ENCODE measurements at places on chromosomes 3 and 15.

DNA sequence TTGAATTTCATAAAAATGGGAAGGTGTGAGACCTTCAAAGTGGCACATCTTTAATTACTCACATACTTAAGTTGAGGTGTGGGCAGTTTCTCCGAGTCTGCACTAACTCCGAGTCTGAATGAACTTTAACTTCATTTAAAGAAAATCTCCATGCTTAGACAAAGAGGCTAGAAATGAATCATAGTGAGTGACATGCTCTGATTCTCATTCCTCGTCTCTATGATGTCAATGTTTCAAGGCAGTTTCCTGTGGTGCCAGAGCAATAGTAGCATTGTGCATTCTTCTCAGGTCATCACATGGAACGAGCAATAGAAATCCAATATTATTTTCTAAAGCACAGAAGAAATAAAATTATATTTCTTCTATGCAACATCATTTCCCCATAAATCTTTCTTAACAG, 224.8 kb downstream of the KCNMB2 start:
- no peak for DNase-seq

DNA sequence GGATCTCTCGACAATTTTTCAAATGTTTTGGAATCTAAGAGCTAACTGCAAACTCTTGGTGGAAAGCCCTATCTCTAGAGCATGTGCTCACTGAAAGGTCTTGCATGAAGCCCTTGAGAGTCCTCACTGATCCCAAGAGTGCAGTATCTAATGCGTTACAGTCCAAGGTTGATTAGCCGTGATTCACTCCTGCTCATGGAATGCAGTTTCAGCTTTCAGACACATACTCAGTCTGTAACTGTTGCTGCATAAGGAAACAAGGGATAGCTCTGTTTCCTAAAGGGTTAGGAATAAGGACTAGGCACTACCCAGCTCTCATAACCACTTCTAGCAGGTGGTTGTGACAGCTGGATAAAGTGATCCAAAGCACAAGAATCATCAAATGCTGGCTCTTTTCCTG, 687.4 kb upstream of the CFAP20DC start:
- no peak for DNase-seq

DNA sequence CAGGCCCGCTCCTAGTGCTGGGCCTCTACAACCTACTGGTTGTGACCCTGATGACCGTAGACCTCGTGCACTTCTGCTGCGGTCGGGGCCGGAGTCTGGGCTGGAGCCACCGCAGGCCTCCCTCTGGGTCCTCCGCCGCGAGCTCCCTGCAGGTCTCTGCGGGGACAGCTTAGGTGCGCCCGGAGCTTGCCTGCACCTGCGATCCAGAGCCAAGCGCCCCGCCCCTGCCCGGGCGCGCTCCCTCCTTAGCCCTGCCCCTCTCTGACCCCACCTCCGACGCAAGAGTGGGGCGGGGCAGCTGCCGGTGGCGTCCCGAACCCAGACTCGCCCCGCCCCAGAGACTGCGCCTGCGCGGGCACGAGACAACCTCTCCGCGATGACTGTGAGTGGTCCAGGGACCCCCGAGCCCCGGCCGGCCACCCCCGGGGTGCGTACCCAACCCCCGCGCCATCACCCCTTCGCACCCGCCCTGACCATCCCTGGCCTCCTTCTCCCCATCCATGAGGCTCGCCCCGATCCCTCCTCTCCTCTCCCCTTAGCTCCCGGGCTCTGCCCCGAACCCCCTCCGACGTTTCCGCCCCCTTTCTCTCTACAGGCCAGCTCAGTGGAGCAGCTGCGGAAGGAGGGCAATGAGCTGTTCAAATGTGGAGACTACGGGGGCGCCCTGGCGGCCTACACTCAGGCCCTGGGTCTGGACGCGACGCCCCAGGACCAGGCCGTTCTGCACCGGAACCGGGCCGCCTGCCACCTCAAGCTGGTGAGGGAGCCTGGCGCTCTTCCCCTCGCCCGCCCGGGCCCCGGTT, at the start of gene UNC45A:
UNC45A (plus strand) TSS at position 337 of the 803 bp plus-strand sequence; CDS start at position 377, 40 bp downstream.
- DNase-seq: peak; percentile 67

GRCh38 chr3:27194861-27195483, 174.2 kb downstream of the NEK10 start:
- no peak for DNase-seq

- DNase-seq: no peak
These were observed 555.9 kb downstream of the IGSF11 start for GRCh38 chr3:118478706-118479276.

- no peak for DNase-seq
These were observed 68.6 kb upstream of the TPRG1 start for GRCh38 chr3:189103208-189103607.

GRCh38 chr3:150278195-150278594, 129.9 kb upstream of the TSC22D2 start:
- no peak for DNase-seq

GRCh38 chr3:193929373-193929772, 206.6 kb upstream of the HES1 start:
- DNase-seq: no peak

- no peak for DNase-seq
These were observed 913 bp downstream of the FAM174B start for GRCh38 chr15:92654662-92655061.

DNA sequence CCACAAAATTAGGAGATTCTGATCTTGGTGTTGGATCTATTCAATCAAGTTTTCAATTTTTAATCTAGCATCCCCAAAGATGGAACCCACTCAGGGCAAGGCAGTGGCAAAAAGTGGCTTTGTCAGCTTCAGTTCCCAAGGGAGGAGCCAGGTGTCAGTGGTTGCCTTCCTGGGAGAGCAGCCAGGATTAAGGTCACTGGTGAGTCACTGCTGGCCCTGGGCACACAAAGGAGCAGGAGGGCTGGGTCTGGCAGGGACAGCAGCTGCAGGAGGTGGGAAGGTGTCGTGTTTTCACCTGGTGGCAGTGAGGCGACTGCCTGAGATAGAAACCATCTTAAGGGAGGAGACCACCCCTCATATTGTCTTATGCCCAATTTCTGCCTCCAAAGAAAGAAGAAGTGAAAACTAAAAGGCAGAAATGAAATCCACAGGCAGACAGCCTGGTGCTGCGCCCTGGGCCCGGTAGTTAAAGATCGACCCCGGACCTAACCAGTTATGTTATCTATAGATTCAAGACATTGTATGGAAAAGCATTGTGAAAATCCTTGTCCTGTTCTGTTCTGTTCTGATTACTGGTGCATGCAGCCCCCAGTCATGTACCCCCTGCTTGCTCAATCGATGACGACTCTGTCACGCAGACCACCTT, 5.9 kb upstream of the KLHL25 start:
- DNase-seq: peak; percentile 33

DNA sequence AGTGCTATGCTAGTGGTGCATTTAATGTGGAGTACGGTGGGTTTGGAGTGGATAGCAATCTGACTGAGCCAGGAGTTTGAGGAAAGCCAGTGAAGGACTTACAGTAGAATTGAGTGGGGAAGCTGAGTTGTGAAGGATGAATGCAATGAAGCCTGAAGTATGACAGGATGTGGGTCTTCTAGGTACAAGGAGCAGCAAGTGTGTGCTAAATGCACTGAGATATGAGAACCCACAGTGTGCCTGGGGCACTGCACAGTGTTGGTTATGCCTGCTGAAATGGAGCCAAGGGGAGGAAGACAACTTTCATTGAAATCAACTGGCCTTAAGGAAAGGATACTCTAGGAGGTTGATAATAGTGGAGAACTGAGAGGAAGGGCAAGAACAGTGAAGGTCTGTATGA, 105.5 kb upstream of the MRPL3 start:
- DNase-seq: no peak

GRCh38 chr3:117602058-117602644, 892.6 kb downstream of the TUSC7 start:
- DNase-seq: peak; percentile 22

GRCh38 chr15:97841558-97841957, 118.9 kb upstream of the ARRDC4 start:
- no peak for DNase-seq

DNA sequence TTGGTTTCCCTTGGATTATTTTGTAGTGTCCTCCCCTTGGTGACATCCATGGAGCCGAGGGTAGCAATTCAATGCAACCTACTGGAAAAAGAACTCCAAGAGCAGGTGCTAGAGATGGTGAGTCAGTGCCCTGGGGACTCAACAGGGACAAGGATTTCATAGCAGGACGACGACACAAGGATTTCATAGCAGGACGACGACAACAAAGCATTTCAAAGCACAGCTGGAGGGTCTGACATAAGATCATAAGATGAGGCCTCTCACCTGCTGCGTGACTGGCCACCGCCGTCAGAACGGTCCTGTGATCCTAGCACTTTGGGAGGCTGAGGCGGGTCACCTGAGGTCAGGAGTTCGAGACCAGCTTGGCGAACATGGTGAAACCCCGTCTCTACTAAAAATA, 22.5 kb downstream of the NRROS start:
- no peak for DNase-seq

GRCh38 chr15:79282371-79283251, at the start of gene ANKRD34C:
TSS of gene ANKRD34C (plus strand) at chr15:79282722. CDS start at chr15:79293285, 10,563 bp downstream.
- no peak for DNase-seq

DNA sequence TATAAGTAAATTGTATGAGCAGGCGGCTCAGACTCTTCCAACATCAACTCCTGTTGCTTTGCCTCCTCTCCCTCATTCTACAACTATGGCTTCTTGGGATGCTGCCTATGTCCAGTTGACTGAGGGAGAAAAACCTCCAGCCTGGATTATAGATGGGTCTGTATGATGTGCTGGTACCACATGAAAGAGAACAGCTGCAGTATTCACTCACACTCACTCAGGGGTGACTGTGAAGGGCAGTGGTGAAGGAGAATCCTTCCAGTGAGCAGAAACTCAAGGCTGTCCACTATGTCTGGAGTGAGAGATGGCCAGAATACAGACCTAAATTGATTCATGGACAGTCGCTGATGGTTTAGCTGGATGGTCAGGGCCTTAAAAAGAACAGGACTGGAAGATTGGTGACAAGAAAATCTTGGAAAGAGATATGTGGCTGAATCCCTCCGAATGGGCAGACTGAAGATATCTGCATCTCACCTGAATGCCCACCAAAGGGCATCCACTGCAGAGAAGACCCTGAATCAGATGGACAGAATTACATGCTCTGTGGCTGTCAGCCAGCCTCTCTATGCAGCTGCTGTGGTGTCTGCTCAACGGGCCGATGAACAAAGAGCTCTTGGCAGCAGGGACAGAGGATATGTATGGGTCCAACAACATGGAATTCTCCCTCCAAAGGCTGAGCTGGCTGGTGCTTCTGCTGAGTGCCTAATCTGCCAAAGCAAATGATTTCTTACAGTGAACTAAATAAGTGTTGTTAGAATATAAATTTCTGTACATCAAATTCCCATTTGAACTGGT, 1.9 kb upstream of the BCL2L10 start:
- DNase-seq: no peak

DNA sequence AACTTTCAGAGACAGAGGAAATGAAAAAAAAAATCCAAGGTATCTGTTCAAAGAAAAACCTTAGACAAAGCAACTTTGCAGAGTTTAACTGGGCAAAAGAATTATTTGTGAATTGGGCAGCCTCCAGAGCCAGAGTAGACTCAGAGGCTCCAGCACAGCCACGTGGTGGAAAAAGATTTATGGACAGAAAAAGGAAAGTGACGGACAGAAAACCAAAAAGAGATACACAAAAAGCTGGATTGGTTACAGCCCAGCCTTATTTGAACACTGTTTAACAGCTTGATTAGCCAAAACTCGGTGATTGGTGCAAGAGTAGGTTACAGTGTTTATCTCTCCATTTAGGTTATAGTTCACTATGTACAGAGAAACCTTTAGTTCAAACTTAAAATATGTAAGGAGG, 23.7 kb upstream of the GPD1L start:
- no peak for DNase-seq

- DNase-seq: no peak
These were observed 31.9 kb upstream of the ZNF280D start for GRCh38 chr15:56765251-56765650.

- DNase-seq: no peak
These were observed 72.0 kb downstream of the TFG start for GRCh38 chr3:100781301-100781700.

DNA sequence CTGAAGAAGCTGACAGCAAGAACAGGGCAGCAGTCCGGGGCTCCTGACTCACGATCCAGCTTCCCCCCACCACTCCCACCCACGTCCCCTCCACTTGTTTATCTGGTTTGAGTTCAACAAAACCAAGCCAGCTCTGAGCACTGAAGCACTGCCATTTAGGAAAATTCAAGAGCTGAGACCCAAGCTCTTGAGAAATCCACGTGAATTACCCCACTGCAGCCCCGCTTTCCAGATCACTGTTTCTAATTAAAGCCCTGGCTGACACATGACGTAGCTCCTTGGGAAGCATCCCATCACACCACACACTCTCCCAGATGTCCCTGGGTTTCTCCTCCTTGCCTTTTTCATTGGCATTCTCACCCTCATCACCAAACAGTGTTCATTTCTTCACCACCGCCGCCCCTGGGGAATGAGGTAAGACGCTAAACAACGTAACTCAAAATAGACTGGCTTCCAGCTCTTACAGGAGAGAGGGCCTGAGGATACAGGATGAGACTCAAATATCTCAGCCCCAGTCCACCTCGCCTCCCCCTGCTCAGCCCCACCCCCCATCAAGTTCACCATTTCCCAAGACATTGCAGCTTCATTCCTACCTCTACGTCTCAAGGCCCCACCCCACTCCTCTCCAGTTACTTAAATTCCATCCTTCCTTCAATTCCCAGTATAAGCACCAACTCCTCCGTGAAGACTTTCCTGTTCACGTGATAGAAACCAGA, 95.4 kb downstream of the SRGAP3 start:
- no peak for DNase-seq

DNA sequence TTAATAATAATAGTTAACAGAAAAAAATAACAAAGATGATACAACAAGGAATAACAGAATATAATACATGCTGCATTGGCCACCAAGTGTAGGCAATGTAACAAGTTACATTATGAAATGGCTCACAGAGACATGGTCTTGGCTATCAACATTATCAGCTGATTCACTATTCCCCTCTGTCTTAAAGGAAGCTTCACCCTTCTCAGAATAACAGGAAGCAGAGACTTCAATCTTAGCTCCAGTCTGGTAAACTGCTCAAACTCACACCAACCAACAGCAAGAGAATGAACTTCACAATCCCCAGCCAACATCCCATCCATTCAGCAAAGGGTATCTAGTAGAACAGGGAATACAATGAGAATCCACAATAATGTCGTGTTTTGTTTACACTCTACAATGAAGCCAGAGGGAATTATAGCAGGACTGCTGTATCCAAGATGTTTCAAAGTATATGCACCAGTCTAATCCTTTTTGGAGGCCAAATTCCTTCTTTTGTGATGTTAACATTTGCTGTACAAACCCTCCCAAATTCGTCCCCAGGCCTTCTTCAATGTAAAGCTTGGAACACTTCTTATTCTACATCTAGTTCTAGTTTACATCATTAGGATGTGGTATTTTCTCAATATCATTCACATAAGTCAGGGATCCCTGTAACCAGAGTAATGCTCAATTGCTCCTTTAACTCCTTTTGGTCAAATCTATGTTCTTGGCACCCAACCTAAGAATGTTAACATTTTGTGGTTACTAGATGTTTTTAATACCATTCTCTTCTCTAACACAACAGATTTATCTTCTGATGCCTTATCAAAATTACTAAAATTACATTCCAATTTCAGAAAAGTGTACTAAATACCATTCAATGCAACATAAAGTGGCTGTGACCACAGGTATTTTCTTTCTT, 52.4 kb upstream of the CMSS1 start:
- DNase-seq: no peak

GRCh38 chr3:14230729-14231128, 52.1 kb downstream of the LSM3 start:
- no peak for DNase-seq
